Kidney tubule cell (primary cell): ENCODE measurements at places on chromosomes 16 and 17.

- DNase-seq: no peak
These were observed 176.8 kb downstream of the KATNIP start for GRCh38 chr16:27726621-27727261.

GRCh38 chr17:33262266-33263123 is 30.6 kb downstream of the ASIC2 start:
- no peak for DNase-seq

GRCh38 chr17:52419229-52419641 is 260.7 kb upstream of the CA10 start:
- no peak for DNase-seq

GRCh38 chr16:3569851-3570250 is 7.4 kb downstream of the NLRC3 start:
- no peak for DNase-seq

- DNase-seq: no peak
These were observed 2.6 kb downstream of the HOXB9 start for GRCh38 chr17:48623583-48623982.

DNA sequence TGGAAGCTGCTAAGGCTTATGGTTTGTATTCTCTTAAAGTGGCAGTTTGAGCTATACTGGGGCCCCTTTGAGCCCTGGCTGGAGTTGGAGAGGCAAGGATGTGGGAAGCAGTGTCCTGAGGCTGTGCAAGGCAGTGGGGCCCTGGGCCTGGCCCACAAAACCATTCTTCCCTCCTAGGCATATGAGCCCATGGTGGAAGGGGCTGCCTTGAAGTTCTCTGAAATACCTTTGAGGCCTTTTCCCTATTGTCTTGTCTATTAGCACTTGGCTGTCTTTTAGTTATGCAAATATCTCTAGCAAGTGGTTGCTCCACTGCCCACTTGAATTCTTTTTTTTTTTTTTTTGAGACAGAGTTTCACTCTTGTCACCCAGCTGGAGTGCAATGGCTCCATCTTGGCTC is 119.2 kb downstream of the PCTP start:
- no peak for DNase-seq

DNA sequence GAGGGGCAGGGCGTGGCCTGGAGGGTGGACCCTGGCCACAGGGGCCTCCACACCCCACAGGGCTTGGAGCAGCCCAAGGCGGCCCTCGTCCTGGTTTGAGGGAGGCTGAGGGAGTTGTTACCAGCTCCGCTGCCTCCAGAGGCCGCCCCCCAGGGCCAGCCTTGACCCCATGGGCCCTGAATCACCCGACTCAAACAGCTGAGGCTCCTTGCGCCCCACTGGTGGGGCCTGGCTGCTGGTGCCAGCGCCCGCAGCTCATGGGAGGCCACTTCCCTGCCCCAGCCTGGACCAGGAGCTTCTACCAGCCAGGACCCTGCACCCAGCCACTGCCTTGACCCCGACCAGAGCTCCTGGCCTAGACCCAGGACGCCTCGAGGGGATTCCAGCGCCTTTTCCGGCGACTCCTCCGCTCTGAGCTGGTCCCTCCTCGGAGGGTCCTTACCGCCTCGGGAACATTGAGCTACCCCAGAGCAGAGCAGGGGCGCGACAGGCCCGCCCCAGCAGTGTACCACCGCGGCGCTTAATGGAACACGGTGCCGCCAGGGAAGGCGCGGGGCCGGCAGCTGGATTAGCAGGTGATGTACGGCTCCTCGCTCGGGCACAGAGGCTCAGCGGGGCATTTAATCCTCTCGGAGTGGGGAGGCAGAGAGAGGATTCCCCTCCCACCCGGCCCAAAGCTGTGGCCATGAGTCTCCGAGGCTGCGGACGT is 37.2 kb downstream of the GSE1 start:
- no peak for DNase-seq

DNA sequence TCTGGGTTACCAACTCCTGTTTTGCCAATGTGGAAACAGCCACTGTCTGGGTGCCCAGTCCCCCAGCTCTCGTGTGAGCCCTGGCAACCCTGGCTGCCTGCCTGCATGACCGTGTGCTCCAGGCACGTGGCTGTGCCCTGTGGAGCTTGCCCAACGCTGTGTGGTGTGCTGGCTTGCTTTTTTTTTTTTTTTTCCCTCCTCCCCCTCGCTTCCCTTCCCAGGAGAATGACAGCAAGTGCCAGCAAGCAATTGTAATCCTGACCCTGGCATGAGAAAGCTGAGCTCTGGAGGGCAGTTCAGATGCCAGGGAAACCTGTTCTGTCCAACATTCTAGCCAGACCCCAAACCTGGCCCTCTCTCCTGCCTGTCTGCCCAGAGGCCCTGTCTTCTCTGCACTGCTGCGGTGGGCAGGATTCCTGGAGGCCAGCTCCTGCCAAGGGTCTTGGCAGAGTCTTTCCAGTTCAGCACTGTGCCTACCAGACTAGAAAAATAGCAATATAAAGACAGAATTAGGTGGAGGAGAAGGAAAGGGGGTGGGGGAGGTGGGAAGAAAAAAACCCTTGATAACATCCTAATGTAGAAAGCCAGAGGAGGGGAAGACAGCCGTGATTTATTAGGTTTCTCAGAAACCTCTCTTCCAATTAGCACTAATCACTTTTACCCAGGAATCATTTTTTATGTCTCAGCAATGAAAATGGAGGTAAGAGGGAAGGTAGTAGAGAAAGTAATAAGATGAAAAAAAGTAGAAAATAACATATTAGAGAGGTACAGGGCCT is 9.0 kb downstream of the HLF start:
- peak; percentile 80 for DNase-seq

DNA sequence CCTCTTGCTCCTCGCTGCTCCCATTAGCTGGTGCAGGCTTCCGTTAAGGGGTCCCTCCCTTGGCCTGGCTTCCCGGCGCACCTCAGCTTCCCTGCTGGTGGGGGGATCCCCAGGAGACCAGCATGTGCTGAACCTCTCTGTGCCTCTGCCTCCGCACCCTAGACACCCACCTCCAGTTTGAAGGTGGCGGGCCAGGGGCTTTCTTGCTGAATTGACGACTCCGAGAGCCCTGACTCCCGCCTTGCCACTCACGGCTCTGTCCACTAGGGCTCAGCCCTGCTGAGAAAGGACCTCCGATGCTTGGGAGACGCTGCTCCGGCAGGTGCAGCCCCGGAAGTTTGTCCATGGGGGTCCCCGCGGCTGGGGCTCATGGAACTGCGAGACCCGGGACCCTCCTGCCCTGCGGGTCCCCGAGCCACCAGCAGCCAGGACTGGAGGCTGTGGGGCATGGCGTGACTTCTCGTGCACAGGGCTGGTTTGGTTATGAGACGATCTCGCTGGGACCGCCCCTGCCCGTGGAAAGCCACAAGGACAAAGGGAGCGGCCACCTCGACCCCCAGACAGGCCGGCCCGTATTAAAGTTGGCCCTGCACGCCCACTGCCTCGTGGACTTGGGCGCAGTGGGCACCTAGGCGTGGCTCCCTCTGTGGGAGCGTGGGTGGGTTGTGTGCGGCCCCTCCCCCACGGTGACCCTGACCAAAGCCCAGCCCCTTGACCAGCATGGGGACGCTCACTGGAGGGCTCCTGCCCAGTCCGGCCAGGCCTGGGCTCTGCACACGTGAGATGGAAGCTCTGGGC is 8.1 kb downstream of the CHMP6 start:
- no peak for DNase-seq

DNA sequence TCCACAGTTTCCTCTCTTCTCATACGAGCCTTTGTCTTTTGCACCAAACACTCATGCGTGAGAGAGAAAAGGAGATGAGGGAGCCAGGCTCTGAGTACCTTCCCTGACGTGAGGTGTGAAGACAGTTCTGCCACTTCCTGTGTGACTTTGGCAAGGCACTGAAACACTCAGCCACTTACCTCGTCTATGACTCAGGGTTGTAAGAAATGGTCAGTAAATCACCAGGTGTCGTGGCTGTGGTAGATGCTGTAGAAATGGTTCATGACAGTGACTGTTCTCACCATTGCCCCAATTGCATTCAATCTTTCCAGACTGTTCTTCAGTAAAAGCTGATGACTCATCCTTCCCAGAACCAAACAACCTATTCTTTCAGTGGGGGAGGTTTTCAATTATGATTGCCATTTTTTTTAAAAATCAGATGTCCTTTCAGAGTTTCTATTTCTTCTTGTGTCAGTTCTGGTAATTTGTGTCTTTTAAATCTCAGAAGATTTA is 49.2 kb upstream of the CBFA2T3 start:
- DNase-seq: peak; percentile 45

GRCh38 chr17:333626-334396 is 18.8 kb downstream of the RPH3AL start:
- peak; percentile 31 for DNase-seq

- DNase-seq: no peak
These were observed 6.9 kb downstream of the USP6 start for GRCh38 chr17:5122586-5123342.

- DNase-seq: no peak
These were observed 126.1 kb upstream of the NUDT7 start for GRCh38 chr16:77596261-77596660.

DNA sequence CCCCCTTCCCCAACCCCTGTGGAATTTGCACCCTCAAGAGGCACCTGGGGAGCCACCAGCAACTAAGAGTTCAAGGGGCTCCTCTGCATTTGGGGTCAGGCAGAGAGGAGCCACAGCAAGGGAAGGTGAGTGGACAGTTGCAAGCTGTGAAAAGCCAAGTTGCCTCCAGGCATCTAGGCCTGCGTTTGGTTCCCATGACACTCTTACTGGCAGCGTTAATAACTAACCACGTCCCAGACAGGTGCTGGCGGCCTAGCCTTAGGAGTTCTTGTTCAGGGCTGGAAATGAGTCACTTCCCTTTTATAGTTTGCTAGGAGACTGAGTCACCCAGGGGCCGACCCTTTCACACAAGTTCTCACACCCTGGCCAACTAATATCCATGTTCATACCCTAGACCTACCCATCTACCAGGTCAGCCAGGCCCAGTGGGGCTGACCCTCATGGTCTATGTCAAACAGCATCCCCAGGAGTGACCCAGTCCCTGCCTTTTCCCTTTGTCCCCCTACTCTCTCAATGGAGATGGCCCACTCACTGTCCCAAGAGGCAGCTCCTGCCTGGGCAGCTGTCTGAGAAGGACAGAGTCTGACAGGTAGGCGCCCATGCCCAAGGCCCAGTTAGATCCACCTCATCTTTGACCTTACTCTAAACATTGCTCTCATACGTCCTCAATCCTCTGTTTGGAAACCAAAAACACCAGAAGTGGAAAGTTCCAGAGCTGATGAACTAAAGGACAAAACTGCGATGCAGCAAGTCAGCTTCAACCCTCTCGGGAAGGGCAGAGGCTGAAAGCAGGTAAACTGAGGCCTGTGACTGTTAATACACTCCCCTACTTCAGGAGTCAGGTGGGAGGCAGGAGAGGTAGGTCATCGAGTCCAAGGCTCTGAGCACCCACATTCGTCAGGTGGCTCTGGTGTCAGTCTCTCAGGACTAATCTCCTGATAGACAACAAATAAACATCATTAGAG is 300.6 kb downstream of the SOX9 start:
- DNase-seq: peak; percentile 99

GRCh38 chr16:9772526-9773225 is 409.6 kb downstream of the GRIN2A start:
- DNase-seq: no peak

DNA sequence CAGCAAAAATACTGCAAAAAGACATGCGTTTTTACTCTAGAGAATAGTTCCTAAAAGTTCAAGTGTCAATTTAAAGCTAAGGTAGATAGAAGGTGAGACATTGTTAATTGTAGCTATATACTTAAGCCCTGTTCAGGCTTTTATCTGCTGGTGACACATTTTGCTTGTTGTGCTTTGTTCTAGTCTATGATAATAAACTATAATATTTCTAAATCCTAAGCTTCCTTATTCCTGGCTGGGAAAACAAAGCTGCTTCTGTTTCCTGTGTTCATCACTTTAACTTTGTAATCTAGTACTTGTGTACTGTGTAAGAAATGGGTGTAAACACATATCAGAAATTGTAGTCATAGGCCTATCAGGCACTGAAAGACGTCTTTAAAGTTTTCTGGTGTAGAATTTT is 77.3 kb downstream of the EFCAB13 start:
- no peak for DNase-seq

- DNase-seq: no peak
These were observed 93.1 kb upstream of the TMEM97 start for GRCh38 chr17:28225867-28226266.

DNA sequence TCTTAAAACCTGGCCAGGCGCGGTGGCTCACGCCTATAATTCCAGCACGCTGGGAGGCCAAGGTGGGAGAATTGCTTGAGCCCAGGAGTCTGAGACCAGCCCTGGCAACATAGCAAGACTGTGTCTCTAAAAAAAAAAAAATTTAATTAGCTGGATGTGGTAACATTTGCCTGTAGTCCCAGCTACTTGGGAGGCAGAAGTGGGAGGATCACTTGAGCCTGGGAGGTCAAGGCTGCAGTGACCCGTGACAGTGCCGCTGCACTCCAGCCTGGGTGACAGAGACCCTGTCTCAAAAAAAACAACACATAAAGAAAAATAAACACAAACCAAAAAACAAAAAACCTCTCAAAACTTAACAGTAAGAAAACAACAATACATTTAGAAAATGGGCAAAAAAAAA is 106.3 kb downstream of the SMG6 start:
- no peak for DNase-seq

GRCh38 chr16:6726621-6727020 is 606.0 kb upstream of the RBFOX1 start:
- no peak for DNase-seq

- DNase-seq: no peak
These were observed 12.0 kb upstream of the BCAR1 start for GRCh38 chr16:75263291-75263962.

DNA sequence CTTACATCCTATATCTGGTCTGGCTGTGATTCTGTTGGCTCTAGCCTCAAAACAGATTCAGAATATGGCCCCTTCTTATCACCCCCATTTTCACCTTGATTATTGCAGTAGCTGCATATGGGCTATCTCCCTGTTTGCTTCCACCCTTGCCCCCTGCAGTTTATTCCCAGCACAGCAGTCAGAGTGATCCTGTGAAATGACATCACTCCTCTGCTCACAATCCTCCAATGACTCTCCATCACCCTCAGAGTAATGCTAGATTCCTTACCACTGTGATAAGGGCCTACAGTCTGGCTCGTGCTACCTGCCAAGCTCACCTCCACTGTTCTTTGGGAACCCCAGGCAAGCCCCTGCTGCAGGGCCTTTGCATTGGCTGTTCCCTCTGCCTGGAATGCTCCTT is 92.5 kb downstream of the ASIC2 start:
- DNase-seq: peak; percentile 59
